ENCODE measurements at places on chromosomes 7 and 10. TPM values are rescaled to one million over a fixed set of nuclear protein-coding genes. Genes with fewer than 3 reads are reported as not detected.

DNA sequence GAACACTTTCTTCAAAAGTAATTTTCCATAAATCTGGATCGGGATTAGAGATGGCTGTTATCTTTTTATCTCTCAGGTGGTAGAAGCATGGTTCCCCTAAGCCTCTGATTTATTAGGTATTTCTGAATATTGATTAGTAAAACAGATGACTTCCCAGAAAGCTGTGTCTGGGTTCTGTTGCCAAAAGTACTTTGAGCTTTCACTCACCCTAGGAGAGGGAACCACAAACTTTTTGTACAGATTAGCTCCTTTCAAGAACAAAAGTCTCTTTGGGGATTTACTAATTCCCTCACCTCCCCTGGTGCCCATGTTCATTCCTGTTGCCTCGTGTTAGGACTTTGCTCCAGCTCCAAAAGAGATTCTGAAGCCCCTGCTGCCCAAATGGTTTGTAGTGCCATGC, 46.7 kb upstream of the STRIP2 start:
- no peak for DNase-seq

IKZF1 gene
- 0.48 TPM for total RNA-seq

PHKG1 gene
- total RNA-seq, result 0.64 TPM

GRCh38 chr7:408751-409311, 110.8 kb downstream of the PDGFA start:
- peak; percentile 20 for DNase-seq

AS3MT gene
- 16.5 TPM for total RNA-seq

DNA sequence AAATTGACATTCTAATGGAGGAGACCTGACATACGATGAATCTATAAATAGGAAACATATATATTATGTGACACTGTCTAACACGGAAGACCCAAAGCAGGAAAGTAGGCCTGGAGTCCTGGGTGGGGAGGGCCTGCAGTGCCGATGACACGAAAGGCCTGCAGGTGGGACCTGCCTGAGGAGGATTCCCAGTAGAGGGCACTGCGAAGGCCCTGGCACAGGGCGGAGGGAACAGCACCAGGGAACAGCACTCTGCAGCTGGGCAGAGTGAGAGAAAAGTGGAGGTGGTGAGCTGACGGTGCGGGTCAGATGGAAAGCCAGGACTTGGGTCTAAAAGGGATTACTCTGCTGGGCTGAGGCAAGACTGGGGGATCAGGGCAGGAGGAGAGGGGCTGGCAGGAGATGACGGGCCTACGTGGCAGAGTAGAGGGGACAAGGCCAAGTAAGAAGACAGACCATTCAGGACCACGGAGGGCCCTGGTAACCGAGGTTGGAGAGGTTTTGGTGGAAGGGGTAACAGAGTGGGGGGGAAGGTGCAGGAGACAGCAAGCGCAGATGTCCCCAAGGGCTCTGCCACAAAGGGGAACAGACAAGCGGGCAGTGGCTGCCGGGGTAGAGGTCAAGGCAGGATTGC, 8.1 kb downstream of the ZNF746 start:
- no peak for DNase-seq

GRCh38 chr10:69483963-69484362, 32.7 kb downstream of the TSPAN15 start:
- no peak for DNase-seq

- peak; percentile 78 for DNase-seq
Observed at GRCh38 chr10:125060826-125061556, 99.4 kb downstream of the CTBP2 start.

DNA sequence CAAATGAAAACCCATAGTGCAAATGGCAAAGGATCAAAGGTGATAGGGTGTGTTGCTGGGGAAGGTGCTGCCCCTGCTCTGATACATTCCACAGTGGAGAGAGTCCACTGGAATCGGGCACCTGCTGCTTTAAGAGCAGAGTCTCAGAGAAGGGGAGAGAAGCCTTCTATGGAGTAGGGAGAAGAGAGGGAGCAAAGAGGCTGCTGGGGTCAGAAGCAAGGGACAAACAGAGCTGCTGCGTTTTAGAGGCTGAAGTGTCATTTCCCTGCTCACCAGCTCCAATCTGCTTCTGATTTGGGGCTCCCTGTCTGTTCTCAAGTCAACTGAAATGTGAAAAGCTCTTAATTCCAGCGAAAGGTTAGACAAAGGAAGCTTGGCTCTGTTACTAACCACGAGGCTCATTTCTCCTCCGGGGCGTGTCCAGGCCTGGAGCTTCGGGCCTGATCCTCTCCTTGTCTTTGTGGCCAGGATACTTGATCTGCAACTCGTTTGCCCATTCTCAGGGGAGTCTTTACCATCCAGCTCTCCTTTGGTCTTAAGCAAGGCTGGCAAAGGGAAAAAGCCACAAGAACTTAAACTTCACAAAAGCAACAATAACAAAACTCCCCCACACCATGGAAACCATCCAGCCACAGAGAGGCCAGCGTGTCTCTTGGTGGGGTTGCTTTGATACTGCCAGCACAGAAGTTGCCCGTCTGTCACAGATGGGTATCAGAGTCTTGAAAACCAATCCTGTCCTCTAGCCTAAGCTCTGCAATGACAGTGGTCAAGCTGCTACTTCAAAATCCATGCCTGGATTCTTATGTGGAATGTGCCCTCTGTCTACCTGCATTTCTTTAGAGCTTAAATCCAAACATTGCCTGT, 692.6 kb downstream of the SUGCT start:
- DNase-seq, result no peak

- DNase-seq, result no peak
Observed at GRCh38 chr7:155341463-155341983, 43.8 kb downstream of the INSIG1 start.

- DNase-seq, result no peak
Observed at GRCh38 chr10:74058658-74059057, 60.7 kb downstream of the VCL start.

DNA sequence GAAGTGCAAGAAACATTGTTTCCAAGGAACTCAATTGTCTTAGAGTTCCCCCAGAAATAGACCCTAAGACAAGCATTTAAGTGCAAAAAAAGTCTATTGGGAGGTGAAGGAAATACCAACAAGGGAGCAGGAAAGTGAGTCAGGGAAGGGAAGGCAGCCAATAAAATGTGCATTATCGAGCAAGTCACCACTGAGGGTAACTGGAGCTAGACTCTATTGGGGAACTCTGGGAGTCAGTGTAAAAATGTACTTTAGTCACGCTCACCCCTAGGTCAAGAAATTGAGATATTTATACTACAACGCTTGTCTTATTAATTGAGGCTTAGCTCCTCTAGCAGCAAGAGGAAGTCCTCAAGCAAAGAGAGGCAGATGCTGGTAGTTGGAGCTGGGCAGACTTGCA, 137.7 kb downstream of the RTKN2 start:
- DNase-seq, result no peak

GSTO2 gene
- total RNA-seq, result 12.0 TPM

DNA sequence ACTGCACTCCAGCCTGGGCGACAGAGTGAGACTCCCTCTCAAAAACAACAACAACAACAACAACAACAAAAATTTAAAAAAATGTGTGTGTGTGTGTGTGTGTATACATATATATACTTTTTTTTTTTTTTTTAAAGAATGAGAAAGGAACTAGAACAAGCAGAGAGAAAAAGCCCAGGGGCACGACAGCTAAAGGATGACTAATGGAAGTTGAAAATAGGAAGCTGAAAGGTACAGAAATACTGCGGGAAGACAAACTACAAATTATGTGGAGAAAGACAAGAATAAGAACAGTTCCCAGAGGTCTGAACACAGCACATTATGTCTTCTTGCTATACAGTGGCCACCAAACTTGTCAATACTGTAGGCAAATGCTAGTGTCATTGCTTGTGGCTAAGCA, 141.9 kb upstream of the PRSS1 start:
- no peak for DNase-seq

GRCh38 chr10:112471878-112472487, 25.0 kb downstream of the VTI1A start:
- no peak for DNase-seq

PRLHR gene
- not detected for total RNA-seq

- no peak for DNase-seq
Observed at GRCh38 chr10:102262744-102263370, 17.5 kb downstream of the GBF1 start.

GRCh38 chr10:123250640-123251039, 96.4 kb downstream of the BUB3 start:
- no peak for DNase-seq

TSPAN13 gene
- 18.7 TPM for total RNA-seq

RET gene
- 11.2 TPM for total RNA-seq

DNA sequence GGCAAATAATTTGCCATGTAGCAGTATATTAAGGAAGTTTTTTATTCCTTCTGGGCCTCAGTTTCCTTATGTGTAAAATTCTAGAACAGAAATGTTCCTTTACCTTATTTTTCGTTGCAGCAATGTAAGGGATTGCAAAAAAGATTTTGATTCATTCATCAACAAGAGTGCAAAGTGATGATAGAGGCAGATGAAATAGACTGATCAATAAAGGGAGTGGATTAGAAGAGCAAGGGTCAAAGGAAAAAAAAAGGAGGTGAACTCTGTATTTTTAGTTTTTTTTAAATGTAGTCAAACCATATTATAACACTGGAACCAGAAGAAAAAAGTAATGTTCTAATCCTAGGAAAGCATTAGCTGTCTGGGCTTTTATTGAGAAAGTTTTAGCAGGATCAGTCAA, 14.7 kb downstream of the TPST1 start:
- no peak for DNase-seq

CPA2 gene
- total RNA-seq, result 0.29 TPM
